B cell (primary cell): ENCODE measurements at places on chromosomes 11 and 22. TPM values are rescaled to one million over a fixed set of nuclear protein-coding genes. Genes with fewer than 3 reads are reported as not detected.

Gene SERGEF
- polyA plus RNA-seq = 24.2 and 26.0 TPM in 2 replicates

Gene ZNF408
- polyA plus RNA-seq = 8.3 and 9.0 TPM in 2 replicates

Gene OR5T3
- not detected in 2 replicates for polyA plus RNA-seq

Gene WT1
- not detected in 2 replicates for polyA plus RNA-seq

Gene AHNAK
- polyA plus RNA-seq = 58.1 and 63.7 TPM in 2 replicates

Gene PNPLA5
- polyA plus RNA-seq = not detected in 2 replicates

Gene OTOG
- not detected in 2 replicates for polyA plus RNA-seq

Gene MYOD1
- polyA plus RNA-seq = not detected in 2 replicates

- no peak for DNase-seq
These were observed 160.8 kb downstream of the CRYBB2 start for GRCh38 chr22:25380122-25380747.

DNA sequence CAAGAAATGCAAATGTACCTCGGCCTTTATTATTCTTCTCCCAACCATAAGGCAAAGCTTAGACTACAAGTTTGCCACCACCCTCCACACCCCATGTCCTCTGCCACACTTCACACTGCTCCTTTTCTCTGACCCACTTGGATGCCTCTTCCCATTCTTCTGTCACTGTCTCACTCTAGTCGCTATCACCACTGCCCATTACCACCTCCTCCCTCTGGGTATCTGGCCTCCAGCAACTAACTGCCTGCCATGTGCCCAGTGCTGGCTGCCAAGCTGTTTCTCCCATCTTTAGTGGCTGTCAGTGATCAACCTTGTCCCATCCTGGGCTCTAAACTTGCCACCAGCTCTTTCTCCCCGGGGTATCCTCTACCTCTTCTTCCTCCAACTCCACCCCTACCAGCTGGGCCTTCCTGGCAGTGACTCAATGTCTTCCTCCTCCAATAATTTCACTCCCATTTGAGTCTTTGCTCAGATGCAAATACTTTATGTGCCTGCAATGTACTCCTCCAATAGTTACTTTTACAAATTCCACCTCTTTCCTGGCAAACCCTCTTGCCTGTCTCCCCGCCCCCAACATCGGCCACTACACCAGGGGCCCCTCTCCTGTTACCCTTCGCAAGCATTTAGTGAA lies 20.1 kb upstream of the KDM2A start:
- DNase-seq = no peak

DNA sequence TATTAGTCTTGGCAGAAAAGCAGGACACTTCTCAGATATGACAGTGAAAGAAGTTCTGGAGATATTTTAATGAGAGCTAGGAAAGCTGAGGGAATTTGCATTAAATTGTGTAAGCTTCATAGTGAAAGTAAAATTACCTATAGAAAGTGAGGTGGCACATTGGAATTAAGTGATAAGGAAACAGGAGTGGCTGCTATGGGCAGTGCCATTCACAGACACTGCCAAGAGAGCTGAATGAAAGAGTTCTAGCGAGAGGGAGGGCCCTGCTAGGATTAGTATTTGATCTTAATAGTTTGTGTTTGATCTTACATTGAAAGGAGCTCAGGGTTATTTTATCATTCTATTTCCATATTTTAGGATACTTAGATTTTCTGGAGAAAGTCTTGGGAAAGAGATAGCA lies 351.9 kb downstream of the DDX10 start:
- DNase-seq = no peak

DNA sequence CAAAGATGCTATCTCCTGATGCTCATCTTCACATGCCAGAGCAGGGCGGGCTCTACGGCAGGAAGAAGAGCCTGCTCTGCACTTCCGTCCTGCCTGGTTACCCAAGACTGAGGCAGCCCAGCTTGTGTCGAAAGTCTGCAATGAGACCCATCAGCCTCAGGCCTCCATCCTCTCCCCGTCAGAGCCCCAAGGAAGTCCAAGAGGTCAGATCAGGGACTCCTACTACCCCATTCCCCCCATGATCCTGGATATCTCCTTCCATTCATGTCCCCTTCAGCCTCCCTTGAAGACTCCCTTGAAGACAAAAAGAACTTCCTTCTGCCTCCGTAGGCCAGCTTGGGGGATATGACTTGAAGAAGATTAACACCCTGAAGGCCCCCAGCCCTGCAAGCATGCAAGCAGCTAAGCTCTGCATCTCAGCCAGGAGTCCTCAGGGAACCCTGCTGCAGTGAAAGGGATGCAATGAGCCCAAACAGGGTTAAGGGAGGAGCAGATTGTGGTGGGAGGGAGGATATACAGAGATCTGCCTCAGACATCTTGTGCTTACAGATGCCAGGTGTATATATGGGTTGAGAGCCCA lies 85.6 kb downstream of the TRIM29 start:
- no peak for DNase-seq

DNA sequence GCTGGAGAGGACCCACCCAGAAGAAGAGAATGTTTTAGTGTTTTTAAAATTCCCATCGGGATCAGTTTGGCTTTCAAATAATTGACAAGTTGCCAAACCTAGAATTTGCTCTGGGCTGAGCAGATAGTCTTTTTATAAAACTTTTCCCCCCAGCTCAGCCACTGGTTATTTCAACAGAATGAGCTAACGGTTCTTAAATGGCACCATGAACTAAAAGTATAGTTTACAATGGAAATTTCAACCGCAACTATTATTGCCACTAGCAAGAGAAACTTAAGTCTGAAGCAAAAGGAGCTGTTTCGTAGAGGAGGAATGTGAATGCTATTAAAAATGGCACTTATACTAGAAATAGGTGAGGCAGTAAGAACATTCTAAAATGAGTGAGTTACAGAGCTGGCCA lies 3.4 kb downstream of the DKK3 start:
- DNase-seq = no peak

- DNase-seq = no peak
These were observed 112.5 kb upstream of the CD82 start for GRCh38 chr11:44452827-44453572.

DNA sequence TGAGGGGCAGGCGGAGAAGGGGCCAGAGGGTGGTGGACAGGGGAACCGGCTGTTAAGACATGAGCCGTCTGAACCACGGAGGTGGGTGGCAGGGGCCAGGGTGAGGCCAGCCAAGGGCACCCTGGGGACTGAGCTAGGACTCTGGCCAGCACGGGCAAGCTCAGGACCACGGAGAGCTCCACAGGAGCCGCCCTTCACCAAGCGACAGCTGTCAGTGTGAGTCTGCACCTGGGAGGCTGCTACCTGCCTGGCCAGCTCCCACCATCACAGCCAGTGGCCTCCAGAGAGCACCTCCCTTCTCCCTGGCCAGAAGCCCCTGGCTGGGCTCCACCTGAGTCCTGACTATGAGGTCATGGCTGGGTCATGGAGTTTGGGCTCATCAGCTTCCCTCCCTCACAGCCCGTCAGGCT lies 21.6 kb downstream of the MGAT3 start:
- DNase-seq = no peak

GRCh38 chr11:40380835-40381234 lies 1078.6 kb downstream of the LRRC4C start:
- no peak for DNase-seq

- DNase-seq = peak; percentile 23
These were observed 979 bp downstream of the ZBED5 start for GRCh38 chr11:10856689-10857458.

- no peak for DNase-seq
These were observed 268.1 kb upstream of the ISX start for GRCh38 chr22:34797826-34798225.

DNA sequence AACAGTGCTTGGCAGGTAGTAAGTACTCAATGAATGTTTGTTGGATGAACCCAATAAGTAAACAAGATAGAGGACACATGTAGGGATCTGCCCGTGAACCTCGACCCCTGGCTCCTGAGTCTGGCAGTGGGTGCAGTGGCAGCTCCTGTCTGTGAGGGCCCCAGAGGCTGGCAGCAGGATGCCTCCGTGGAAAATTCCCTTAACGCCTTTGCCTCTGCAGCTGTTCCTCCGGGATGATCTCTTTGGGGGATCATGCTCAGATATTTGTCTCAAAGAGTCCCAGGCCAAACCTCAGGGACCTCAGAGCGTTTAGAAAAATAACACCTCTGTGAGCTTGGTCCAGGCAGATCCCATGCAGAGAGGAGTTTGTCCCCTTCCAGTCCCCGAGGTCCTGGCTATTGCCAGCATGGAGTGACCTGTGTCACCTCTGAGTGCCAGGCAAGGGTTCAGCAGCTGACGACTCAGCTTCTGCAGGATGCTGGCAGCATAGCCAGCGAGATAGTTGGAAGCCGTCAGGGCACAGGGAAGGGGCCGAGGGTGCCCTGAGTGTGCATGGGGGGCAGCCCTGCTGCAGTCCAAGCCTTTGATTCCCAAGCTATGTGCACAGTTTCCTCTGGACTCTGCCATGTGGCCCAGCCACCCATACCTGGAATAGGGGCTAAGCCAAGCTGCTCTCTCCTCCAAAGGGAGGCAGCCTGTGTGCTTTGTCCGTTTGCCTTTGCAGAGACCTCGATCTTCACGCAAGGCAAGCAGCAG lies 613 bp upstream of the MCHR1 start:
- DNase-seq = no peak

DNA sequence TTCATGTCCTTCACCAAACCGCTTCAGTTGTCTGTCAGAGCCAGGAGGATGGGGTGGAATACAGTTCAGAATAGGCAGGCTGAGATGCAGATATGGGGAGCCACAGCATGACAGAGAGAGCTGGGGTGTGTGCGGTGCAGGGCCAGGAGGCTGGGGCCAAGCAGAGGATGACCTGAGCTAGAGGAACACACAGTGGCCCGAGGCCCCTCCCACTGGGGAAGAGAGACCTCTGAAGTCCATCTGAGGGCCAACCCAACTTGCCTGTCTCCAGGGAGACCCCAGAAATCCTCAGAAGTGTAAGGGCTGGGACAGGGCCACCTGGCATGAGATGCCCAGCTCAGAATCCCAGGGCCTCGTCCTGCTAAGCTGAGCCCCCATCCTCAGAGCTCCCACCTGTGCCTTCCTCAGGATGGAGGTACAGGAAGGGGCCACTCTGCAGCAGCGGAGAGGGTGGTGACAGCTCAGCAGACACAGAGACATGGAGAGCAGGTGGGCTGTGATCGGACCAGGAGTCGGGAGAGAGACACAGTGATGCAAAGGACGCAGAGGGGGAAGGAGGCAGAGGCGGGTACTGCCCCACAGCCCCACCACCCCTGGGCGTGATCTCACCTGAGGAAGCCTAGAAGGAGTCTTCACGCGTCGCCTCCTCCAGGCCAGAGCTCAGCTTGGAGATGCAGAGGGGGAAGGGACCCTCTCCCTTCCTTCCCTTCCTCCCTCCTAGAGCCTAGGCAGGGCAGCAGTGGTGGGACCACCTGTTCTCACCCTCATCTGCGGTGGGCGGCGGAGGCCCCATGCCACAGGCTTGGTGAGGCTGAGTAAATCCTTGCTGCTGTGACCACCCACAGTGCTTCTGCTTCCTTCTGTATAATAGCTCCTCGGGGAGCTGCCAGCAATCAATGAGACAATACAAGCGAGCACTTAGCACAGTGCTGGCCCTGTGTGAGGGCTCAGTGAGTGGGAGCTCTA lies 9.1 kb upstream of the TUB start:
- no peak for DNase-seq

DNA sequence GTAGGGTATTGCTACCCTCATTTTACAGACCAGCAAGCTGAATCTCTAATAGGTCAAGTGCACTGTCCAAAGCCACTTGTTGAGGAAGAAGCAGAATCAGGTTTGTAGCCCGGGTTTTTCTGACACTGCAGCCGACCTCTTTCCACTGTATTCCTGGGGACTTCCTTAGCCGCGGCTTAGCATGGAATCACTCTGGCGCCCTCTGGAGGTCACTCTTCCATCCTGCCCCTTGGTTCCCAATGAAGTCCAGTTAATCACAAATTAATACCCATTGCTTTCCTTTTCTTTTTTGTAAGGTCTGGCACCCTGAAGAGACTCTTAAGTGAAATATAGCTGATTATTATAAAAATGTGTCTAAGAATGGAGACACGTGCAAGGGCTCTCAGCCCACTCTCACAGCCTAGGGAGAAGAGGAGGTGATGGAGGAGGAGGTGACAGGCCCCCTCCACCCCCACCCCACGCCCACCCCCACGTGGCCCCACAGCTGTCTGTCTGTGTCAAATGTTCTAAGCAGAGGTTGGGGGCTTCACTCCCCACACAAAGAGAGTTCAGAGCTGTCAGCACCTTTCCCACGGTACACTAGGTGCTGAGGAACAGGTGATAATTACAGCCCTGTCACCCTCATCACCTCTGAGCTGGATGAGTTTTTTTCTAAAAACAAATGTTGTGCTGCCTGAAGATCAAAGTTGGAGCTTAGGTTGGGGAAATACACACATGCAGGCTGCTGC lies 57.7 kb upstream of the DRD2 start:
- peak; percentile 64 for DNase-seq

GRCh38 chr11:125517116-125517770 lies 21.2 kb upstream of the FEZ1 start:
- DNase-seq = no peak

GRCh38 chr22:18119409-18120110 lies 9.0 kb downstream of the TUBA8 start:
- no peak for DNase-seq

DNA sequence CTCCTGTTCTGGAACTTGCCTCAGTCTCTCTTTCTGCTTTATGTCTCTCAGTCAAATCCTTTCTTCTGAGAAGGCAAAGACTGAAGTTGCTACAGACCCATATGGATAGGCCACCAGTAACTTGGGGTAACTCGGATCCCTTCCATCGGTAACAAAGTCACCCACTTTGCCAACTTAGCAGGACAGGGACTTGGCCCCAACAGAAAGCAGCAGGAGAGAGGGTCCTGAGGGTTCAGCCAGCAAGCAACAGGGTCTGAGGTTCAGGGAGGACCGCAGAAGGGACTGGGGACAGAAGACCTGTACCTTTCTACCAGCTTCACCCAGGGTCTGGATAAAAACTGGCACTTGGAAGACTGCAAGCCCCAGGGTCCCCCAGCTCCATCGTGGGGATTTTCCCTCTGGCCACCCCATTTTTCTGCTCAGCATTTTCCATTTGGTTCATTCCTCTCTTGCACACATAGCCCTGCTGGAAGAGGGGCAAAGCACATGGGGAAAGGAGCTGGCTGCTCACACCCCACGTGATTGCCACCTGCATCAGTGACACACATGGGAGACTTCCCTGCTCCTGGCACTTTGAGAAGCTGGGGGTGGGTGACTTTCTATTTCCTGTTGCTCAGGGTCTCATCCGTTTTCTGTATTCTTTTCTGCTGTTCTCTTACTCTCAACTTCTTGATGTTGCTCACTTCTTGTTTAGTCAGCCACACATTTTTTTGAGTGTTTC lies 34.6 kb upstream of the GNAZ start:
- peak; percentile 76 for DNase-seq

- DNase-seq = no peak
These were observed 18.0 kb upstream of the CABP2 start for GRCh38 chr11:67541198-67541597.
